PC-3 (cell line): ENCODE measurements at places on chromosomes 12 and 14. TPM values are rescaled to one million over a fixed set of nuclear protein-coding genes. Genes with fewer than 3 reads are reported as not detected.
A peak's percentile ranks its signal among the peaks of the same experiment; 100 is the strongest.

TESPA1 gene
- not detected in 2 replicates for total RNA-seq

TNS2 gene
- total RNA-seq: 13.1 and 30.3 TPM in 2 replicates

LYSET gene
- 6.9 and 11.5 TPM in 2 replicates for total RNA-seq

NABP2 gene
- 91.6 and 98.6 TPM in 2 replicates for total RNA-seq

TAS2R9 gene
- total RNA-seq: not detected in 2 replicates

SOCS4 gene
- total RNA-seq: 21.9 and 22.5 TPM in 2 replicates

- peak; percentile 77 for DNase-seq
Observed at GRCh38 chr14:33475623-33476022, 475.3 kb downstream of the EGLN3 start.

GRCh38 chr14:29085546-29085945 is 319.0 kb downstream of the FOXG1 start:
- DNase-seq: peak; percentile 41

DNA sequence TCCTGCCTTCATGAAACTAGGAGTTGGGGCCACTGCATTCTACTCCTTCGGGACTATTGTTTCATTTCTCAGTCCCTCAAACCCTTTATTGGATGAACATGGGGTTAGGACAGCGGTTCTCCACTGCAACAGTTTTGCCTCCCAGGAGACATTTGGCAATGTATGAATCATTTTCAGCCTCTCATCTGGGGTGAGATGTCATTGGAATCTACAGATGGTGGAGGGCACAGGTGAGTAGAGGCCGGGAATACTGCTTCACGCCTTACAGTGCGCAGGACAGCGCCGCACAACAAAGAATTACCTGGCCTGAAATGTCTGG is 649 bp upstream of the GNPNAT1 start:
- DNase-seq: no peak

DNA sequence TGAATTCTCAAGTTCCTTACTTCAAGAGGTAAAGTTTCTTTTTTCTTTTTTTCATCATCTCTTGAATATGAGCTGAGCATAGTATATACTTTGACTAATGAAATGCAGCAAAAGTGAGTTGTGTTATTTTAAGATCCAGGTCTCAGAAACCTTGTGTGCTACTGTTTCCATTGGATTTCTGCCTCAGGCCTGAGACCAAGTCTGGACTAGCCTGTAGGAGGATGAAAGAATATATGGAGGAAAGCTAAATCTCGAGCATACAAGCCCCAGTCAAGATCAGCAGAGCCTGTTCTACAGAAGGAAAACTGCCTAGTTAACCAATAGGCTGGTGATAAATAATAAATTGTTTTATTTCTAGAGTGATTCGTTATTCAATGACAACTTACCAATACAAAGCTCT is 652.5 kb downstream of the C12orf50 start:
- no peak for DNase-seq

- DNase-seq: peak; percentile 58
Observed at GRCh38 chr12:116171549-116171948, 105.9 kb downstream of the MED13L start.

DNA sequence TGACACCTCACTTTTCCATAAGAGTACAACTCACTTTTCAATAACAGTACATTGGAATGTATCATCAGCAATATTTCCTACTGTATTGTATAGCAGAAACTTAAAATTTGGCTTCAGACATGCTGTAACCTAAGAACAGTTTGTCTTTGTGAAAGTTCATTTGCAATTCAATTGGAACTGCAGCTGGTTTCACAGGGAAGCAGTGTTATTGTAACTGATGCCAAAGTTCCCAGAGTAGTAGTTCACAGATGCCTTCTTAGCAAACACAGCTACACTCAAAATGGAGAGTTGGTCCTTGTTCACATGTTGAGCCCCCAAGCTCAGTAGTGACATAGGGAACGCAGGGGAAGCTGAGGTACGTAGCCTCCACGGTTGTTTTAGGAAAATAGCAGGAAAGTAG is 23.3 kb downstream of the PPP1R36 start:
- DNase-seq: no peak

- no peak for DNase-seq
Observed at GRCh38 chr12:2205996-2206395, 153.2 kb downstream of the CACNA1C start.

DNA sequence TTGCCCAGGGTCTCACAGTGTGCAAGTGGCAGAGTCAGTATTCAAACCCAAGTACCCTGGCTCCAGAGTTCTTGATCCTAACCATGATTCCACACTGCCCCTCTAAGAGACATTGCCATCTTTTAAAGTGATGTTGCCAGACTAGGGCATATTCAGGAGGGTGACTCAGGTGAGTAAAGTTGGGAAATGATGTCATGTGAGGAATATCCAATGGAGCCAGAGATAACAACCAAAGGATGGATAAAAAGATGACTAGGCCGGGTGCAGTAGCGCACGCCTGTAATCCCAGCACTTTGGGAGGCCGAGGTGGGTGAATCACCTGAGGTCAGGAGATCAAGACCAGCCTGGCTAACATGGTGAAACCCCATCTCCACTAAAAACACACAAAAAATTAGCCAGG is 85.6 kb downstream of the SMOC1 start:
- no peak for DNase-seq

DNA sequence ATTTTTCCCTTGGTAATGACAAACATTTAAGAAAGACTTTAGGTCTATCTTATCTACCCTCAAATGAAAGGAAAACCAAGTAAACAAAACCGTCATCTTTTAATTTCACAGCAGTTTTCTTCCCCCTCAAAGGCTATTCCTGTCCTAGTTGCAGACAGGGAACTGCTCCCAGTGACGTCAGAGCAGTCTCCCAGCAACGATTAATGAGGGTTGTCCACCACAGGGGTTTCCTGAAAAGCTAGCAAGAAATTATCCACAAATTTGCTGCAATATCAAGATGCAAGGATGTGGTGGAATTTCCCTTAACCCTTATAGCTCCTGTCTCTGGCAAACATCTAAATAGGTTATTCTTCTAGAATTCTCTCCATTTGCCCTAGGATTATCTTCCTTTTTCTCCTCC is 89.1 kb upstream of the STAC3 start:
- no peak for DNase-seq

DNA sequence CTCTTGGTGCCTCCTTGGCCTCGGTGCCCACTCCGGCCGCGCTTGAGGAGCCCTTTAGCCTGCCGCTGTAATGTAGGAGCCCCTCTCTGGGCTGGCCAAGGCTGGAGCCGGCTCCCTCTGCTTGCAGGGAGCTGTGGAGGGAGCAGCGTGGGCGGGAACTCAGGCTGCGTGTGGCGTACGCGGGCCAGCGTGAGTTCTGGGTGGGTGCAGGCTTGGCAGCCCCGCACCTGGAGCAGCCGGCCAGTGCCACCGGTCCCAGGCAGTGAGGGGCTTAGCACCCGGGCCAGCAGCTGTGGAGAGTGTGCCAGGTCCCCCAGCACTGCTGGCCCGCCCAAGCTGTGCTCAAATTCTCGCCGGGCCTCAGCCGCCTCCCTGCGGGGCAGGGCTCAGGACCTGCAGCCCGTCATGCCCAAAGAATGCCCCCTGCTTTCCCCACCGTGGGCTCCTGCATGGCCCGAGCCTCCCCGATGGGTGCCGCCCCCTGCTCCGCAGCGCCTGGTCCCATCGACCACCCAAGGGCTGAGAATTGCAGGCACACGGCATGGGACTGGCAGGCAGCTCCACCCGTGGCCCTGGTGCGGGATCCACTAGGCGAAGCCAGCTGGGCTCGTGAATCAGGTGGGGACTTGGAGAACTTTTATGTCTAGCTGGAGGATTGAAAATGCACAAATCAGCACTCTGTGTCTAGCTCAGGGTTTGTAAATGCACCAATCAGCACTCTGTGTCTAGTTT is 129.2 kb downstream of the PAWR start:
- DNase-seq: no peak

DNA sequence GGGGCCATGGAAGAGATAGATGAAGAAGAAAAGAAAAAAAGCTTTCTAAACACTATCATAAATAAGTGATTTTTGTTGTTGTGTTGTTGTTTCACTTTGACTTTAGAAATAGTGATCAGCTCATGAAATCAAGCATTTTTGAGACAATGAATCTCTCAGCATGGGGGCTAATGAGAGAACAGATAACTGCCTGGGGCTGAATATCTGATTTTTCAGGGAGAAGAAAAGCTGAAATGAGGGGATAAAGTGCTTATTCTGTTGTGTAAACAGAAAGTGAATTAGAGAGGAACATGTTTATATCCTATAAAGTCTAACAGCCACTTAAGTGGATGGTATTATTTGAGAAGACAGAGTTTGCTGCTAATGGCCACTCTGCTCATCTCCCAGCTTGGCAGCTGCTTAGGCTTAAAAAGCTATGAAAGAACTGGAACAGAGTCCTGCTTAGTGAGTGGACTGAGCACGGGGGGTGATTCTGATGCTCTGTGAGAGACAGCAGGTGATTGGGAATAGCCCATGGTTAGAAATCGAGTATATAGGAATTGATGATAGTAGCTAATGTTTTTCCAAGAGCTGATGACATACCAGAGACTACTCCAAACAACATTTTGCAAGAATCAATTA is 646.1 kb upstream of the TMEM132C start:
- no peak for DNase-seq

GRCh38 chr14:80718940-80719339 is 222.6 kb downstream of the CEP128 start:
- no peak for DNase-seq

DNA sequence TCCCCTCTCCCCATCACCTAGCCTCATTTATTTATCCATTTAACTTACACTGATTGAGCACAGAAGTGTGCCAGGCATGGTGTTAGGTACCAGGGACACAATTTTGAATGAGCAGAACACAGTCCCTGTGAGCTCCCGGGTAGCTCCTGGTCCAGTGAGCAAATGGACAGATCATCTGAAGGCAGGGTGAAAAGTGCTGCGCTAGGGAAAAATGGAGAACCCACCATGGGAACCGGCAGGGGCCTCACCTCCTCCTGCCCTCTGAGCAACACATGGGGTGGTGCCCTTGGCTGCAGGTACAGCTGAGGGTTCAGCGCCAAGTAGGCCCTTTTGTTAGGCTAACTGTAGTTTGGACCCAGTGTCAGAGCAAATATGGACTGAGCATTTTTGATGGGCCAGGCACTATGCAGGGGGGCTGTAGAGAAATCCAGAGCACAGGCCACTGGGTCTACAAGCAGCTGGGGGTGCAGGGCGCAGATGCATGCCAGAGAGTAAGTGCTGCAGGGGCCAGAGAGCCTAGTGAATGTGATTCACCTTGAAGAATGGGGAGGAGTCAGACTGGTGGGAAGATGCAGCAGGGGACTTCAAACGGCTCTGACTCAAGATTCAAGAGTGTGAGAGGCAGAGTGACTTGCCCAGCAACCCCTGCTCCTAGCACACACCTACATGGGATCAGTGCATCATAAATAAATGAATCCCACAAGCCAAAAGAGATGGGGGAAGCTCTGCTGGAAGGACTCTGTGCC is 28.2 kb downstream of the LTBP2 start:
- peak; percentile 91 for DNase-seq

GRCh38 chr12:33703221-33703620 is 263.6 kb upstream of the SYT10 start:
- peak; percentile 57 for DNase-seq

GRCh38 chr14:96176811-96177211 is 27.8 kb upstream of the BDKRB2 start:
- DNase-seq: no peak

GRCh38 chr14:59067127-59067894 is 121.2 kb upstream of the DAAM1 start:
- no peak for DNase-seq

DNA sequence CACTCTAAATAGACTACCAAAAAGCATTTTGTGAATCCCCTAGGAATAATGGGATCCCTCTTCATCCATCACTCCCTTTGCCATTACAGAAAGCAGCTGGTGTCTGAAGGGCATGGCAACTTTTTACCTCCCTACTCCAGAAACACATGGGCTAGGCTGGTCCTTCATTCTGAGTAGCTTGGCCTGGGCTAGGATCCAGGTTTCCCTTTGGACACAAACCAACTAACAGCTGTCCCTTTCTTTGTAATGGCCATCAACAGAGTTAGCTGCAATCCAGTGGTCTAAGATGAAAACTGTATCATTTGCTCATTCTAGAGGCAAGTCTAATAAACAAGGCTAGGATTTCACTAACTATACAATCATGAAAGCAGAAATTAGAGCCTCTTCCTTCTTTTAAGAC is 7.4 kb downstream of the GRIN2B start:
- DNase-seq: no peak

- peak; percentile 75 for DNase-seq
Observed at GRCh38 chr12:55930771-55931316, at the start of gene DGKA. Gene DGKA, plus strand, starts transcription at chr12:55931162. Its CDS starts 5,342 bp downstream, at chr12:55936504.

- no peak for DNase-seq
Observed at GRCh38 chr12:112122823-112123690, 2.3 kb upstream of the TRAFD1 start.

- no peak for DNase-seq
Observed at GRCh38 chr14:101950516-101951215, 13.7 kb upstream of the DYNC1H1 start.

- DNase-seq: no peak
Observed at GRCh38 chr12:20423557-20423956, 55.2 kb downstream of the PDE3A start.

GRCh38 chr14:103472939-103473338 is 49.7 kb downstream of the CKB start:
- no peak for DNase-seq

DNA sequence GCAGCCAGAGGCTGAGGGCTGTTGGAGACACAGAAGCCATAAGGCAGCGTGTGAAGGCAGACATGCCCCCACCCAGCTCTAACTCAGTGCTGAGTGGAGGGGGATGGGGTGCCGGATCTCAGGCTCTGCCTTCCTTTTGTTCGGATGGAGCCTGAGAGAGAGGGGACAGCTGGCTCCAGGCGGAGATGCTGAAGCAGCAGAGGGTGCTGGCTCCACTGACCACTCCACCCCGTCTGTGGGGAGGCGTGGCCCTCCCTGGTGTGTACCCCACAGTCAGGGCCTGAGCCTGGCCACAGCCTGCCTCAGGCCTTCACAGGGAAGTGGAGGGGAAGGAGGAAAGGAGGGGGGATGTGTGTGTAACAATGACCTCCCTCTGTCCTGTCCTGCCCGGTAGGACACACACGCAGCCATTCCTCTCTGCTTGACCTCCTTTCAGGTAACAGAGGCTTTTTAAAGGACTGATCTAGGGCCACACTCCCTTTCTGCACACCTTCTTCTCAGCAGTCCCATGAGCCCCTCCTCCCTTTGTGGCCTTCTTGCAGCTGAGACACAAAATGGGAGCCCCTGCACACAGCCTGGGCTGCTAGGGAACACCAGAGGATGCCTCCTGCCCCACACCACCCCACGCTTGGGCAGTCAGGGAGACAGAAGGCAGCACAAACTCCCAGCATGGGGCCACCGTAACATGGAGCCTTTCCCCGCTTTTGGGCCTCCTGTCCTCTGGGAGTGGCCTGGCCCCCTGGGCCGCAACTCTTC is 9.6 kb upstream of the ENDOU start:
- DNase-seq: no peak

- no peak for DNase-seq
Observed at GRCh38 chr14:34426313-34427295, 35.4 kb downstream of the SPTSSA start.
